ENCODE measurements at places on chromosomes 3 and 15.

DNA sequence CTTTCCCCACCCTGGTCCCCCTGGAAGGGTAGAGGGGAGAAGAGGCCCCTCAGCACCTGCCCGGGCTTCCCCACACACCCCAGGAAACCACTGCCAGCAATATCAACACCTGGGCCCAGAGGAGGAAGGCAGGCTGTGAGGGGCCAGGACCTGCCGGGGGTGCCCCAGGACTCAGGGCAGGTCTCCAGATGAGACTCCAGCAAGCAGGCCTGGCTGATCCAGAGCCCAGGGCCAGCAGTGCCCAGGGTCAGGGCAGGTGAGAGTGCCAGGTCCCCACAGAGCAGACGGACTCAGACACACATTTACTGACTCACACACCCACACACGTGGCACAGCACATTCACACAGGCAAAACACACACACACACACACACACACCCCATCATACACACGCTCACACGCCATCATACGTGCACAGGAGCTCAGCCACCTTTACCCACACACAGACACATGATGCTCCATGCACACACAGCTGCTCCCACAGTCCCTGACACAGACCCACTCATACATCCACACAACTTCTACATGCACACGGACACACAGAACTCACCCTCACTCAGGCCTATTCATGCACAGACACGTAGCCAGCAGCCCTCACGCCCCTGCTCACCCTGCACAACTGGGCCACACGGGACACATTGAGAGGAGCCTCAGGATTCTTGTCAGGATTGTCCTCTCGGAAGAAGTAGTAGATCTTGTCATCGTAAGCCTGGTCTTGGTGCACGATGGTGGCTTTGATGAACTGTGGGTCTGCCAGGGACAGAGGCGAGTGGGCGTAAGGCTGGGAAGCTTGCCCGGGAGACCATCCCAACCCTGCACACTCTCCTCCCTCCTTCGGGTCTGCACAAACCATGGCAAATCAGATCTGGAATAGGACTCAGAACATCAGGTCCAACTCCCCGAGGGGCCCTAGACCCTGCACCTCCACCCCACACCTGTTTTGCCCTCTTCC, 17.5 kb downstream of the SEMA7A start:
- no peak for DNase-seq

DNA sequence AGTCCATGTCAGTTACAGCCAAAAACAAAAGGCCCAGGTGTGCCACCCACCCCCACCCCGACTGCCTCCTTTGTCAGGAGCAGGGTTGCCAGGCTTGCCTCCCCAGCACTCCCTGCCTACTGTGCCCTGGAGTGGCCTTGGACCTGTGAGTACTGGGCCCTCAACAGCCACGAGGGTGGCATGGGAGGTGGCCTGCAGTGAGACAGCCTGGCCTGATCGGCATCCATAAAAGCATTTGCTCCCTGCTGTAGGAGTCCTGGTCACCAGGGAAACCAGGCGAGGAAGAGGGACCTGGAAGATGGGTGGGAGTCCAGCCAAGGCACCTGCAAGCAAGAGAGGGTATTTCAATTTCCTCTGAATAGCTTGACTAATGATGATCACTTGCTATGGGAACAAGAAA, 56.4 kb upstream of the KCNMB2 start:
- DNase-seq = no peak

- DNase-seq = no peak
These were observed 27.9 kb upstream of the SFMBT1 start for GRCh38 chr3:53073553-53074365.

- no peak for DNase-seq
These were observed 37.6 kb downstream of the GBE1 start for GRCh38 chr3:81723732-81724313.

GRCh38 chr3:40287248-40287647, 22.3 kb upstream of the EIF1B start:
- no peak for DNase-seq

GRCh38 chr15:82306791-82307713, 42.2 kb downstream of the GOLGA6L10 start:
- no peak for DNase-seq

- peak; percentile 91 for DNase-seq
These were observed 26.7 kb downstream of the NRROS start for GRCh38 chr3:196666001-196666867.

- DNase-seq = no peak
These were observed 84.0 kb downstream of the MINAR1 start for GRCh38 chr15:79516155-79516554.

GRCh38 chr3:184726497-184726896, 14.6 kb upstream of the MAGEF1 start:
- DNase-seq = no peak

GRCh38 chr3:188153437-188154013, 432 bp upstream of the LPP start:
- no peak for DNase-seq

GRCh38 chr3:34020726-34021680, 222.6 kb downstream of the PDCD6IP start:
- DNase-seq = no peak

DNA sequence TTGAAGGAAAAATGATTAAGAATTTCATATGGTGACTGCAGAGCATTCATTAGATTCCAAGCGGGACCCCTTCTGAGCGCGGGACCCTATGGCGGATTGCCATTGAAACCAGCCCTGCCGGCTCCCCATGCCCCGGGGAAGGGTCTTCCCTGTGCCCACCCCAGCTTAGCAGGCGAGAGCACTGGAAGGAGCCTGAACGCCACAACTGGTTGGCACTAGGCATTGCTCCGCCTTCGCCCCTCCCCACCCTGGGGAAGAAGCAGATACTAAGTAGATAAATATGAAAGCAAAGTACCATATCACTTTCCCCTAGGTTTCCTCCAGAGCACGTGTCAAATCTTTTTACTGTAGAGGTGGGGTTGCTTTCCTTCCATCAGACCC, 70.7 kb downstream of the CYP19A1 start:
- no peak for DNase-seq

DNA sequence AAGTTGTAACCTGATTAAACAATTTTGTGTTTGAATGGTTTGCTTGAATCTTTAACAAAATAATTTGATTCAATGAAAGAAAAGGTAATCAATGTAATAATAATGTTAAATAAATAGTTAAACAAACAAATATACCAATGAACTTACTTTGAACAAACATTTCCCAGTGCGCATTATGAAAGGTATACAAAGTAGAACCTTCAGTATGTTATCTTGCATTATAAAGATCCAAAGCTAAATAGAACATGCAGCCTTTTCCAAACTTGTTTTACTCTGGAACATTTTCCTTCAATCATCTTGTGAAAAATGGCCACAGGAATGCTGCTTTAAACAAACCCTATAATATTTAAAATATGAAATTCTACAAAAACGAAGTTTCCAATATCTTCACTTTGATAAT, 620.0 kb downstream of the NAALADL2 start:
- DNase-seq = no peak

DNA sequence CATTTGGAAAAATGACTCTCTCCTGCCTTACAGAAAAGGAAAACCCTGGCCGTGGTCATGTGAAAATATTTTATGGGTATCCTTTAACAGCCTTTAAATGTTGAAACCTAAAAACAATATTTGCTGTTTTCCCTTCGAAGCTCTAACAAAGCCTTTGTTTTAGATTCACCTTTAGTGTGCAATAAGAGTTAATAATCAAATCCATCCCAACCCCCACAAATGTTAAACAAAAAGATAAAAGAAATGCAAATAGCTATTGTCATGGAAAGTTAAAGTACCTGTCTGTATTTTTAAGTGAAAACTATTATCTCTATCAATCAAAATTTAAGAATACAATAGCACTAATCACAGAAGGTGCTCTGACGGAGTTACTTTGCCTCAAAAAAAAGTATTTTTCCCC, 279.3 kb downstream of the FOXP1 start:
- no peak for DNase-seq

GRCh38 chr3:39156421-39156820, 3.0 kb upstream of the CSRNP1 start:
- DNase-seq = no peak

DNA sequence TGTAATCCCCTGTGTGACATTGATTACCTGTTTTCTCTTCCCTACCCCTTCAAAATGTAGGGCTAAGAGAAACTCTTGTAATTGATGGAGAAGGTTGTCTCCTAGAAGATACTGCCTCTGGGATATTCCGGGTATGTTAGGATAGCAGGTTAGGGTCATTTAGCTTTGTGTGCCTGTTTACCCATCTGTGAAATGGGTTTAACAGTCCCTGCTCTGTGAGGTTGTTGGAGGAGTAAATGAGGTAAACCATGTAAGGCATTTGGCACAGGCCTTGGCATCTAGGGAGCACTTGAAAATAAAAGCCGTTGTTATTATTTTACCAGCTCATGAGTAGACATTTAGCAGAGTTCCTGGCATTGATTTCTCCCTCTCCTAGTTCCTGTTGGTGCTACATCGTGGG, 16.4 kb downstream of the PTPRG start:
- DNase-seq = no peak

GRCh38 chr3:197546307-197547085, 9.3 kb downstream of the BDH1 start:
- DNase-seq = no peak

DNA sequence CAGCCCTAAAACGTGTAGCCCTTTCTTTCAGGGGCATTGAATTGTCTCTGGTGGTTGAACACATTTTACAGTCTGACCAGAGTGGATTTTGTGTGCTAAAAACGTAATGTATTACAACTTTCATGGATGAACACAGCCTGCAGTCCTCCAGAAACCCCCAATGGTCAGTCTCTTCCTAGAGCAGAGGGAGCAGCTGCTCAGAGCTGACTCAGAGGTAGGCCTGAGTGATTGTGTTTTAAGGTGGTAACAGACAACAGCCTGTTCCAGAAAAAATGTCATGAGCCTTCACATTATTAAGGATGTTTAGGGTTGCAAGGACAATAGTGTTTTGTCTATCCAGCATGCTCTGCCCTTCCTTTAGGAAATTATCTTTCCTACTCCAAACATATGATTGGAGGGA, 34.5 kb upstream of the CTNNB1 start:
- DNase-seq = no peak

- no peak for DNase-seq
These were observed 20.0 kb upstream of the PRR23E start for GRCh38 chr3:127172781-127173515.

DNA sequence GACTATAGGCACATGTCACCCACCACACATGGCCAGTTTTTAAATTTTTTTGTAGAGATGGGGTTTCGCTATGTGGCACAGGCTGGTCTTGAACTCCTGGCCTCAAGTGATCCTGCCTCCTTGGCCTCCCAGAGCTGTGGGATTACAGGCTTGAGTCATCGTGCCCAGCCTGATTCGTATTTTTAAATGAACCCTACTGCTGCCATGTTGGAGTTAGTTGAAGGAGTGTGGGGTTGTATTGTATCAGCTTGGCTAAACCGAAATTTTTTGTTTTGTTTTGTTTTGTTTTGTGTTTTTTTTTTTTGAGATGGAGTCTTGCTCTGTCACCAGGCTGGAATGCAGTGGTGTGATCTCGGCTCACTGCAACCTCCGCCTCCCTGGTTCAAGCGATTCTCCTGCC, 11.8 kb upstream of the ZNF770 start:
- DNase-seq = no peak

GRCh38 chr15:48253172-48253571, 47.1 kb downstream of the SLC12A1 start:
- DNase-seq = no peak

DNA sequence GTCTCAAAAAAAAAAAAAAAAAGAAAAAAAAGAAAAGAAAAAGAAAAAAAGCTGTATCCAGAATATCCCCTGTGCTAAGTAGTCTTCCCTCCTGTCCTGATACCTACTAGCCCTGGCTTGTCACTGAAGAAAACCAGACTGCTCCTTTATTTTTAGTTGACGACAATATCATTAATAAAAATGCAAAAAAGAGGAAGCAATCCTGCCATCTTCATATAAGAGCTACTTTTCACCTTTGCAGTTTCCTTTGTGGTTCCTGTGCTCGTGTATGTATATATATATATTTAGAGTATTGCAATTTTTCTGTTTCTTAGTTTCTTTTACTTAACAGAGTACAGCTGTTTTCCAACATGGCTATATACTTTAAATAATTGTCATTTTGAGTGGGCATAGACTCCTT, 13.6 kb downstream of the C3orf20 start:
- no peak for DNase-seq

- DNase-seq = no peak
These were observed 41.0 kb downstream of the GPR160 start for GRCh38 chr3:170078620-170079281.

DNA sequence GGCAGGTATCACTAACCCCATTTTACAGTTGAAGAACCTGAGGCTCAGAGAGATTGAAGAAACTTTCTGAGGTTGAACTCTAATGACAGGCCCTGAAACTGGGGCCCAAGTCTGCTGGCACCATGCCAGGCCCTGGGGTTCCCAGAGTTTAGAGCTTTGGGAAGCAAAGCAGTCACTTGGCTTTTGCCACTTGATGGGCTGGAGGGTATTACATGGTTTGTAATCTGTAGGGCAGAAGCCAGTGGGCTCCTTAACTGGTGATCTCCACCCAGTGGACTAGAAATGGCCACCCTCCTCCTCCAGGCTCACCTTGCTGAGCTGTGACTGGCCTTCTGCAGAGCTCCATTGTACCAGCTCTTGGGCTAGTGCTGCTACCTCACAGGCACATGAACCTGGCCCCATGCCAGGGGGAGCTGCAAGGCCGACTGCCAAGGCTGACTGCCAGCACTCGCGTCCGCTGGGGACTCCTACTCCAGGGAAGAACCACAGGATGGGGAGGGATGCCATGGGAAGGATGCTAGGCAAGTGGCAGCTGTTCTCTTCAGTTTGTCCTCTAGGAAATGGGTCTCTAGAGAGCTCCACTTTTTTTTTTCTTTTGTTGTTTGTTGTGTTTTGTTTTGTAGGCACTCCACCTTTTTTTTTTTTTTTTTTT, 104.8 kb downstream of the ETFA start:
- DNase-seq = no peak

DNA sequence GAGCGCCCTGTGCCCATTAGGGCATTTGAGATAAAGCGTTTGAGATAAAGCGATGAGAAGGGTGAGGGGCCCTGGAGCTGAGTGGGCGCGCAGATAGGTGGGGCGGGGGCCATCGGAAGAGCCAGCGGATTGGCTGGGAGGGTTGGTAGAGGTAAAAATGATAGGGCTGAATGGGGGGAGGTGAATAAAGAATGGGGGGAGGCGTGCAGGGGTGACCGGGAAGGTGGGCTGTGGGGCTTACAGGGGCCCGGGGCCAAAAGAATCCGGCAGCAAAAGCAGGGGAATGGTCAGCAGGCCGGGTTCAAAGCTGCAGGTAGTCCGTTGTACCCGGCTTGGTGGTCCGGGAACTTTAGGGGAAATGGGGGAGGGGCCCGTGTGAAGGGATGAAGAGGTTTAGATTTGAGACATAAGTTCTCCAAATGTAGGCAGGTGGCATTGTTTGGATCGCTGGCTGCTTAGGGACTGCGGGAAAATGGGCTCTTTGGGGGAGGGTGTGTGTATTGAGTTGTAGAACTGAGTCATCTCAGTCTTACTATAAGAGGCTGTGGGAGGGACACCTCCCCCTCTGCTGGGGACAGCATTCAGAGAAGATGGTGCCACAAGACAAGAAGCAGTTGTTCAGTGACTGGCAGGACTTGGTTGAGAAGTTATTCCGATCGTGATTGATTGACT, 610 bp downstream of the ARID3B start:
- DNase-seq = no peak

GRCh38 chr3:100060685-100061484, 53.4 kb downstream of the FILIP1L start:
- DNase-seq = no peak

GRCh38 chr15:52528564-52529340, at the start of gene MYO5A:
TSS of gene MYO5A (minus strand) at chr15:52528880. CDS start at chr15:52528806, 74 bp downstream.
- DNase-seq = peak; percentile 58

All from NCI-H526 treated with DMSO at 0.1 percent for 48 hours (cell line).